ENCODE measurements at places on chromosomes 12 and 14.

DNA sequence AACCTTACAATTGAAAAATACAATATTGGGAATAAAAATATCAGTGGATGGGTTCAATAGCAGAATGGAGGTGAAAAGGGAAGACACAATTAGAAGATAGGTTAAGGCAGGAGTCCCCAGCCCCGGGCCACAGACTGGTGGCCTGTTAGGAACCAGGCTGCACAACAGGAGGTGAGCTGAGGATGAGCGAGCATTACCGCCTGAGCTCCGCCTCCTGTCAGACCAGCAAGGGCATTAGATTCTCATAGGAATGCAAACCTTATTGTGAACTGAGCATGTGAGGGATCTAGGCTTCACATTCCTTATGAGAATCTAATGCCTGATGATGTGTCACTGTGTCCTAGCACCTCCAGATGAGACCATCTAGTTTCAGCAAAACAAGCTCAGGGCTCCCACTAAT is 27.3 kb upstream of the ST8SIA1 start:
- DNase-seq, result no peak

- DNase-seq, result no peak
Observed at GRCh38 chr14:79476552-79476951, 734.8 kb downstream of the DIO2 start.

DNA sequence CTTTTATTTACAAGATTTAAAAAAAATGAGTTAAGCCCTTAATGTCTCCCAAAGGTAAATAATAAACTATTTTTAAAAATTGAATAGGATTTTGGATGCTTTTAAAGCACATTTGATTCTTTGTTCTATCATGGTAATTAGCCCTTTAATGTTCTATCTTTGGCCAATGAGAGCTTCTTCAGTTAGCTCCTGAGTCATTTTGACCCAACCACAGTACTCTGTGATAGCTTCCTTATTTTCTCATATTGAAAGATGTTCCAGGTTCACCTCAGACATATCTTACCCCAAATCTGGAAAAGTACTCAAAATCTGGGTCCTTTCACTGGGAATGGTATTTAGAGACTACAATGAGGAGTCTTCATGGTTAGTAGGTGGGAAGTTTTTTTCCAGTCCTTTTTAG is 98.0 kb downstream of the MYRFL start:
- DNase-seq, result no peak

- no peak for DNase-seq
Observed at GRCh38 chr12:6742834-6743233, 10.1 kb downstream of the MLF2 start.

DNA sequence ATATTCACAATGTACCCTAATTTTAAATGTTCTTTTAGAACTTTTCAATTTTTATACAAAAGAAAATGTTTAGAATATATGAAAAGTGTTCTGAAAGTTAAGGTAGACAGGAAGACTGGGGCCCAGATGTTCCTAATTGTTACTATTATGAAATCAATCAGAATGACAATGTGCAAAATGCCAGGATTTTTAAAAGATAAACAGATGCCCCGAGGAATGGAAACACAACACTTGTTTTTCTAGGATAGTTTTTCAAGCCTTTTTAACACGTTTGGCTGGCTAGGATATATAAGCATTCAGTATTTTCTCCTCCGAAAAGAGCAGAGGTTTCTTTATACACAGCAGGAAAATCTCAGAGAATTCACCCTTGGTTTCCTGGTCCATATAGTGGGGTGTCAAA is 106.8 kb downstream of the ESR2 start:
- DNase-seq, result no peak

DNA sequence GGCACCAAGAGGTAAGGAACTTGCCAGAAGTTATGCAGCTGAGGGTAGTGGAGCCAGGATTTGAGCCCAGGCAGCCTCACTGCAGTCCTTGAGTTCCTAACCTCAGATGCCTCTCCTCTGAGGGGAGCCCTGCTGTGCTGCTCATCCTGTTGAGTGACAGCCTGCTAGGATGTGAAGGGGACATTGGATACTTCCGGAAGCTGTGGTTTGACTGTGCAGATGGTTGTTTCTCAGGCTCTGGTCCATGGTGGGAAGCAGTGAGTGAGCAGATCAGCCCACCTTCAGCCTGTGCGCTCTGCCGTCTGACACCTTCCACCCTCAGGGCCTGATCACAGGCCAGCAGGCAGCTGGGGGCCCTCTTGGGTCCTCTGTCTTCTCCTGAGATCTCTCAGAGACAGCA is 253.2 kb downstream of the CACNA1C start:
- DNase-seq, result no peak

DNA sequence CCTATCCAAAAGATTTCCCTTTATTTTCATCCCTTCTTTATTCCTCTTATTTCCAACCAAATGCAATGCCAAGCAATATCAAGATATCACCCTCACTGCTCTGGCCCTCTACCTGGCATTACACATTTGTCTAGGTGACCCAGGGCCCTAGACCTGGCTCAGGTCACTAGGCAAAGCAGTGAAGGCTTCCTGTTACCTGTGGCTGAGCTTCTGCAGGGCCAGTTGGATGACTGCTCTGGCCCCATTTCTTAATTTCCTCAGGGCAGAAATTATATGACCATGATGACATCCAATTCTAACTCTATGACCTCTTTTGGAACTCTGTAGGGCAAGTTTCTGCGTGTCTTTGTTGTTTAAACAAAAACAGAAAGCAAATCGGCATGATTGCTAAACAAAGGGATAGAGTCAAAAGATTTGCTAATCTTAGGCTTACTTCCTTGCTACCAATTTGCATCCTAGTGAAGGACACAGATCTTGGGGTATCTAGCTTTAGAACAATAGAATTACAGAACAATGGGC is 7.4 kb upstream of the CCDC198 start:
- no peak for DNase-seq

GRCh38 chr12:93125126-93125525 is 196.0 kb upstream of the EEA1 start:
- no peak for DNase-seq

DNA sequence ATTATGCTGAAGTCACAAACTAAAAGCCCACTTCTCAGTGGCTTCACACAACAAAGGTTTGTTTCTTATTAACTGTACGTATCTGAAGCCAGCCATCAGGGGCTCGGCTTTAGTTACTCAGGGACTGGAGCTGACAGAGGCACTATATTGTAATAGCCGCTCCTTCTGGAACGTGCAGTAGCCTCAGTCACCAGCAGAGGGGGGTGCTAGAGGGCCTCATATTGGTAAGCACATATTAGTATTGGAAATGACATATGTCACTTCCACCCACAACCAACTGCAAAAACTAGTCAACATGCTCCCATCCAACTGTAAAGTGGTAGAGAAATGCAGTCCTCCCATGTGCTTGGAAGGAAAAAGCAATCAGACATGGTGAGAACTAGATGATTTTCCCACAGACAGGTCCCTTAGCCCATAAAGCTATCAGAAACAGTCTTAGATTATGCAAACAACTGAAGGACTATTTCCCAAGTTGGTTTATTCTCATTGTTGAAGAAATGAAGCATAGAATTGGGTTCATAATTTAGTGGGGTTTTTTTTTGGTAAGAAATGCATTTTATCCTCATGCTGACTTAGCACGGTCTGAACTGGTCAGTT is 183.6 kb upstream of the G2E3 start:
- DNase-seq, result peak; percentile 10

DNA sequence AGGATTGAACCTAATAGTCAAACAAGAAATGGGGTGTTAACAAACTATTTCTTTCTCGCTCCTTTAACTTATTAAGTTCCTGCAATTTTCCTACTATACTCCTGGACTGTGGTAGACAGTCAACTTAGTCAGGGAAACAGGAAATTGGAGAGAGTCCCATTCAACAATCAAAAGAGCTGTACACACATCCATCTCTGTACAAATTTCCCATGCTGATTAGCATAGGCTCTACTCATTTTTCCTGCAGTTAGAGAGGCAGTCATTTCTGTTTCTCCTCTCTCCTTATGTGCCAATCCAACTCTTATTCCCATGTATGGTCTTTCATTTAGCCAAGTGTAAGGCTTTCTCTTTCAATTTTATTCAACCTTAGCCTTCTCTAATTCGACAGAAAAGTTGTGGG is 1168.5 kb upstream of the FLRT2 start:
- no peak for DNase-seq

DNA sequence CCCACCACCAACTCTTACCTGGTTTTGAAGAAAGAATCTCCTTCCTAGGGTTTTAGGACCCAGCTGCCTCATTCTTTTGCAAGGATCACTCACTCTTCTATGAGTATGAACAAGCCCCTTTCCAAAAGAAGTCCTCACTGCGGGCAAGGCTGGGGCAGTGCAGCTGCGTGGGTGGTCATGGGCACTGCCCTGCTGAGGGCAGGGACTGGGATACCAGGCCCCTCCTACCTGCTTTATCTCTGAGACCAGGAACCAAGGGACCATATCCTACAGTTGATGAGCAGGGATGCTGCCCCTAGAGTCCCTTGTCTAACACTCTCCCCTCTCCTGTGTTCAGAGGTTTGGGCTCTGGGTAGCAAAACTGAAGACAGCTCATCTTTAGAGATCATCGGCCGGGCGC is 20.5 kb downstream of the HPD start:
- DNase-seq, result no peak

DNA sequence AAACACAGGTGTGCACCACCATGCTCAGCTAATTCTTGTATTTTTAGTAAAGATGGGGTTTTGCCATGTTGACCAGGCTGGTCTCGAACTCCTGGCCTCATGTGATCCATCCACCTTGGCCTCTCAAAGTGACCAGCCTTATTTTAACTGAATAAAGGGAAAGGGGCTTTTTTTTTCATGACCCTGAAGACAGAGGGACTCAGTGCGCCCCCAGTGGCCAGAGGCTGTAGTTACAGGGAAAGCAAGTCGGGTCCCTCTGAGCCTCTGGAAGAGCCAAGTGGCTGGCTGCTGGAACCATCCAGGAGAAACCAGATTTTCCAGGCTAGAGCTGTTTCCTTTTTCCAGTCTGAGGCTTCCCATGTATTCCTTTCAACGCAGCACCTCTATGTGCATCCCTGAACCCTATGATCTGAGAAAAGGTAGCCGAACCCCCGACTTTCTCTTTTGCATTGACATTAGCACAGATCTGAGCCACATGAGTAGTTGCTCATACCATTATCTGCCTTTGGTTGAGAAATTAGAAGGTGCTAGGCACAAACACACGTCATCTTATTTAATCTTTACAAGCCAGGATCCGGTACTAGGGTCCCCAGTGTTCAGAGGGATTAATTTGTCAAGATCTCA is 342.7 kb downstream of the CACNA1C start:
- DNase-seq, result no peak

GRCh38 chr12:80679346-80680131 is 27.9 kb upstream of the MYF6 start:
- no peak for DNase-seq

- no peak for DNase-seq
Observed at GRCh38 chr12:11427341-11427740, 32.0 kb upstream of the PRB2 start.

GRCh38 chr12:49092086-49092815 is 2.4 kb downstream of the DHH start:
- DNase-seq, result no peak

DNA sequence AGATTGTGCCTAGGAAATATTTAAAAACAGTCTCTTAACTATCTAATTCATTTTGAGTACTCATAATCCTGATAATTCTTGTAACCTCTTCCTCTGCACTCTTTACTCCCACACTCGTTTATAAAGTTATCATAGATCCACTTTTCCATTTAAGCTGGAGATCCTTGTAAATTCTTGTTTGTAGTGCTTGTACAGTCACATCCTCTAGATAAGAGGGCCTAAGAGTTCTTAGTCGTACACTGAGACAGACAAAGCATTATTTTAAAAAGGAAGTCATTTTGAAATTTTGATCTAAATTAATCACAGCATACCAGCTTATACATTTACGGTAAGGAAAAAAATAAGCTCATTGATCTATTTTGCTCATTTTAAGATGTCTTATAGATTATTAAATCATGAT is 42.5 kb downstream of the LMO3 start:
- no peak for DNase-seq

DNA sequence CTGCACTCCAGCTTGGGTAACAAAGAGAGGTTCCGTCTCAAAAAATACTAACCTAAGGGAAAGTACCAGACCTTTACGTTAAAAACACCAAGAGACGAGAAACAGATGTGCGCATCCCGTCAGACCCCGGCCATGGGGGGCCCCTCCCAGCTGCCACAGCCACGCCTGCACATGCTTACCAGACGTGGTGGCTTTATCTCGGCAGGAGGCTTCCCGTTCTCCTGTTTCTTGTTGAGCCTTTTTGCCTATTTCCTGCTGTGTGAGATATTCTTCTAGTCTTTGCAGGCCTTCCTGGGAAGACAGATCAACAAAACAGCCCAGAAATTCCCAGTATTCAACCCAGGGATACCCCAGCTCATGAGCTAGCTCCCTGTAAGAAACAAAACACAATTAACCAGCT is 23.6 kb downstream of the PGAM5 start:
- no peak for DNase-seq

GRCh38 chr12:107967170-107967569 is 161.9 kb upstream of the WSCD2 start:
- no peak for DNase-seq

GRCh38 chr14:94321421-94322271 is 1.5 kb downstream of the SERPINA6 start:
- no peak for DNase-seq

DNA sequence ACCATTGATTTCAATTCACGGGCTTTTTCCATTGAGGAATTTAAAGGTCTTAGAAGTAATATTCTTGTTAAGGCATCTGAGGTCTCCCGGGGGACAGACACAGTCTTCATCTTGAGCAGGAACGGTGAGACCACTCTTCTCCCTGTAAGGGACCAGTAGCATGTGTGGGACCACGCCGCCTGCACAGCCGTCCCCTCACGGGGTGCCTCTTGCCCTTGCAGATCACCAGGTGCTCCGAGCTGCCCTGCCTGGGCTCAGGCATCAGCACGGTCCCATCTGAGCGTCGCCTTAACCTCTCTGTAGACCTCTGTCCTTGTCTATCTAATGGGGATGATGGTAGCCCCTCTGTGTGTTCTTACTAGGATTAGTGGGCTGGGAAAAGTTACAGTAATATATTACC is 74.1 kb downstream of the PPP2R5C start:
- no peak for DNase-seq

GRCh38 chr14:53786045-53786444 is 170.6 kb downstream of the BMP4 start:
- no peak for DNase-seq

DNA sequence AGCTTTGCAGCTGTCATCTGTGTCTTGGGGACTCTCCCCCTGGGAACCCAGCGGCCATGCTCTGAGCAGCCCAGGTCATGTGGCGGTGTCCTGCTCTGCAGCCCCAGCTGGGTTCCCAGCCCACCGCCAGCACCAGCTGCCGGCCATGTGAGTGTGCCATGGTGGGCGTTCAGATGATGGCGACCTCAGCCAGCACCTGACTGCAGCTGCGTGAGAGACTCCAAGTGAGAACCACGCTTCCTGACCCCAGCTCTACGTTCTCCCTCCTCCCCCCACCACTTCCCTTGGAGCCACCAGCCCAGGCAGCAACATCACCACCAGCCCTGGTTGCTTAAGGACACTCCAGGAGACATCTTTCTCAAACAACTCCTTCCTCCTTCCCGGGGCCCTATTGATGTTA is 68.8 kb downstream of the SLC24A4 start:
- no peak for DNase-seq

All from stimulated activated CD8-positive, alpha-beta memory T cell treated with anti-CD3 and anti-CD28 coated beads, Interleukin-2, amount 100 ng/mL, for 1 hour (primary cell).